Activated naive CD4-positive, alpha-beta T cell (primary cell): ENCODE measurements at places on chromosomes 4 and X.

- no peak for DNase-seq
These were observed at the start of gene RUFY3 for GRCh38 chr4:70721747-70722146. Gene RUFY3, plus strand, starts transcription at chr4:70721964. Its CDS starts 610 bp downstream, at chr4:70722574.

GRCh38 chr4:85681221-85681657 is 206.3 kb downstream of the ARHGAP24 start:
- DNase-seq = no peak

- DNase-seq = no peak
These were observed 125.9 kb downstream of the FAM53A start for GRCh38 chr4:1558205-1558604.

DNA sequence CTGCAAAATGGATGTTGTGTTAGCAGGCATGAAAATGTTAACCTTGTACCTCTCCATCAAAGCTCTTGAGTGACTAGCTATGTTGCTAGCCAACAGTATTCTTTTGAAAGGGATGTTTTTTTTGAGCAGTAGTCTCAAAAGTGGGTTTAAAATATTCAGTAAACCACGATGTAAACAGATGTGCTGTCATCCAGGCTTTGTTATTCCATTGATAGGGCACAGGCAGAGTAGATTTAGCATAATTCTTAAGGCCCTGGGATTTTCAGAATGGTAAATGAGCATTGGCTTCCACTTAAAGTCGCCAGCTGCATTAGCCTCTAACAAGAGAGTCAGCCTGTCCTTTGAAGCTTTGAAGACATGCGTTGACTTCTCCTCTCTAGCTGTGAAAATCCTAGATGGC is 18.4 kb downstream of the FGF2 start:
- no peak for DNase-seq

DNA sequence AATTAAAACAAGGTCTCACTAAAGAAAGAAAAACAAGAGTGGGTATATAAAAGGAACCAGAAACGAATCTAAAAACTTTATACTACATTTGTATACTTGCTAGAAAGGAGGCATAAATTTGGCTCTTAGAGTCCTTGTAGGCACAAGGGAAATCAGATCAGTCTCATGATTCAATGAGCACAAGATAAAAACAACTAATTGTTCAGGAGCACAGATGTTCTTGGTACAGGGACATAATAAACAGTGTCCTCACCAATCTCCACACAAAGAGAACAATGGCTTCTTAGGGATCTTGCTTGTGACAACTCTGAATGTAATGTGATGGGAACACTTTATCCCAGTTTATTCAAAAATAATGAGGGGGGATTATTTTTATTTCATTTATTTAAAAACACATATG is 28.3 kb downstream of the TMEM144 start:
- no peak for DNase-seq

DNA sequence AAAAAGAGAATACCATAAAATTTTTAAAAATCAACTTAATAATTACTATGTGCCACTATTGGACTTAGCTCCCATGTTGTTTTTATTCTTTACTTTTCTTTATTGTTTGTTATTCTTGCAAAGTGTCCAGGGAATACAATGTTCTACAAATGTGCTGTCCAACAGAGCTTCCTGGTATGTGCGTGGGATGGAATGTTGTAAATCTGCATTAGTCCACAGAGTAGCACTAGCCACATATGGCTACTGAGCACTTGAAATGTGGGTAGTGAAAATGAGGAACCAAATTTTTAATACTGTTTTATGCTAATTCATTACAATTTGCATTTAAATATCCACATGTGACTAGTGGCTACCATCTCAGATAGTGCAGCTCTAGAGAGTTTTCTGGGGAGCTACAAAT is 14.3 kb upstream of the CORIN start:
- no peak for DNase-seq

DNA sequence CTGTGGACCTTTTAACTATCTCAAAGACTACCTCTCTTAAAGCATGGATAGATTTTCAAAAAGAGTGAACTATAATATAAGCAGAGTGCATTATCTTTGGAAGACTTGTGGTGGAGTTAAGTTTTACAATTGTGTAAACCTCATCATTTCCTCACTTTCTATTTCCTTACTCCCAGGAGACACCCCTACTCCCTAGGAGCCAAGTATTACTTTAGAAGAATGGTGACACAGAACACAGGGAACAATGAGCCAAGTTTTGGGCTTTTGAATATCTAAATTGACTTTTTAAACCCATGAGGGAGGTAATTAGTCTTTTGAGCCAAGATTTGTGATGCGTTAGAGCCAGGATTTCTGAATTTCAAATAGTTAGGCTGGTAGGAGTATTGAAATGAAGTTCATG is 78.9 kb upstream of the UNC5C start:
- DNase-seq = no peak

- DNase-seq = no peak
These were observed 14.2 kb downstream of the GRPR start for GRCh38 chrX:16137416-16138107.

GRCh38 chr4:77308843-77309242 is 151.8 kb downstream of the CCNG2 start:
- no peak for DNase-seq

- DNase-seq = no peak
These were observed 16.8 kb downstream of the DCAF8L1 start for GRCh38 chrX:27964432-27964831.
